ENCODE measurements at places on chromosomes 7 and 10.

DNA sequence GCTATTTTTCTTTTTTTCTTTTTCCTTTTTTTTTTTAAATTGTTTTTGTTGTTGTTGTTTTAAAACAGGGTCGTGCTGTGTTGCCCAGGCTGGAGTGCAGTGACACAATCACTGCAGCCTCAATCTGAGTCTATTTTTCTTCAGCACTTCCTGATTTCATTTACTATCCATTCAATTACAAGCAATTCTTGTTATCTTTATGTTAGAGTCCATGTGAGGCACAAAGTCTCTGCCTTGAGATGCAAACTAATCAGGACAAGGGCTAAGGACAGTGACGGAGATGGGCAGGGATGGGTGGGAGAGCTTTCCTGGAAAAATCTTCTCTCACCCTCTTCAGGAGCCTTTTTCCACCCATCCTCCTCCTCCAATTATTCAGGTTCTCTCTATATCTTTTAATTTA is 157.3 kb upstream of the AUTS2 start:
- no peak for DNase-seq

DNA sequence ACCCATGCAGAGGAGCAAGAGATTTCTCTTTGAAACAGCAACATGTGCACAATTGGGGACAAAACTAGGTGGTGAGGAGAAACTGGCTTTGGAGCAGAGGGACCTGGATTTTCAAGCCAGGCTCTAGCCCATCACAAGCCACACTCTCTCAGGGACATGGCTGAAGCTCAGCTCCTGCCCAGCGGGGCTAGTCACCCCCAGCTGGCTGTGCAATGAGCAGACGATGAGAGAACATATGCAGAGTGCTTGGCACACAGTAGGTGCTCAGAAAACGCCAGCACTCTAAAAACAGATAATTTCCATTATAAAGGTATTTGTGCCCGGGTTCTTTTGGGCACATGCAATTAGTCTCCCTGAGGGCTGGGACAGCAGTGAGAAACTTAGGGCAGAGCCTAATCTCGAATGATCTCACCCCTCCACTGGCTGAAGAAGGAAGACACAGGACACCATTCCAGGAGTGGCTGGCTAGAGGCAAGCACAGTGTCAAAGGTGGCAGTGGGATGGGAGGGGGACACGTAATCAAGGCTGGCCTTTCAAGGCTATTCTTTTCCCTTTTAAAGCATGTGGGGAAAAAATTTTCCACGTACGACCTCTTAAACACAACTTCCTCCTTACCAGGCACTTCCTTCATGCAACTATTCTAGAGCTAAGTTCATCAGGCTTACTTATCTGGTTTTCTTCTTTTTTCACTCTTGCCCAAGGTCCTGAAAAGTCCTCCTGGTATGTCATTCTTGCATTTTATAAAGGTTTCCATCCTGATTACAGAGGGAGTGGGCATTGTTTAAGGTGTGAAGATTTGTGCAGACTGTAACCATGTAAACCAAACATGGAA is 15.1 kb downstream of the FAM53B start:
- DNase-seq: no peak

- no peak for DNase-seq
Observed at GRCh38 chr7:44172803-44173424, 16.3 kb downstream of the GCK start.

- DNase-seq: no peak
Observed at GRCh38 chr10:88417387-88418030, 165.6 kb downstream of the RNLS start.

GRCh38 chr7:17236171-17236570 is 62.3 kb upstream of the AHR start:
- DNase-seq: no peak

DNA sequence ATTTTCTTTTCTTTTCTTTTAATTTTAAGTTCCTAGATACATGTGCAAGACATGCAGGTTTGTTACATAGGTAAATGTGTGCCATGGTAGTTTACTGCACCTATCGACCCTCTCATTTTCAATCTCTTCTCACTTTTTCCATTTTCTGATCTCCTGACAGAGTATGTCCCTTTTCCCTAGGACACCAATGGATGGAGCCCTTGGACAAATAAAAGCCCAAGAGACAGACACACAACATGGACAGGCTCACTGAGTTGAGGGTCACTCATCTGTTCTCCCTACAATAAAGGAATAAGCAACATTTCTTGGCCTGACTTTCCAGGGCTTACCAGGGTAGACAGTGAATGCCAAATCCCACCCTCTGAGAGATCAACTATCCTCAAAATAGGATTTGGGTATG is 15.2 kb upstream of the UBE2D1 start:
- DNase-seq: no peak

- no peak for DNase-seq
Observed at GRCh38 chr10:12540341-12540781, 191.0 kb downstream of the CAMK1D start.

DNA sequence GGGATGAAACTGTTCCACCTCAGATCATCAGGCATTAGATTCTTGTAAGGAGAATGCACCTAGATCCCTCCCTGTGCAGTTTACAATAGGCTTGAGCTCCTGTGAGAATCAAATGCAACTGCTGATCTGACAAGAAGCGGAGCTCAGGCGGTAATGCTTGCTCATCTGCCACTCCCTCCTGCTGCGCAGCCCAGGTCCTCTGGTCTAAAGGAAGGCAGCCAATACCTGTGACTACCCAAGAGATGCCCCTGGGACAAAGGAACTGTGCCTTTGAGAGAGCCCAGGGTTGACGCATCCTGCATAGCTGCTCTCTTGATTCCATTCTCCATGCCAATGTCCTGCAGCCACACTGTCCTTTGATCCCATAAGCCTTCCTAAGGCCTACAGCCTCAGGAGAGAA is 73.1 kb downstream of the ADCYAP1R1 start:
- no peak for DNase-seq

Data from NCI-H748 treated with DMSO at 0.1 percent for 48 hours (cell line).